ENCODE measurements at places on chromosomes 11 and 22. TPM values are rescaled to one million over a fixed set of nuclear protein-coding genes. Genes with fewer than 3 reads are reported as not detected.

Gene IRF7
- total RNA-seq: 11.0 TPM

Gene KCNJ1
- total RNA-seq: not detected

Gene CABP2
- total RNA-seq: not detected

Gene BDNF
- 8.5 TPM for total RNA-seq

Gene SLC39A13
- 45.1 TPM for total RNA-seq

Gene CD3G
- not detected for total RNA-seq

Gene OR10V1
- total RNA-seq: not detected

Gene PRG3
- not detected for total RNA-seq

Gene TNNT3
- total RNA-seq: not detected

Gene KREMEN1
- total RNA-seq: 0.30 TPM

Gene PATE2
- total RNA-seq: not detected

Gene ESAM
- 70.7 TPM for total RNA-seq

Gene INS
- total RNA-seq: not detected

Gene OR2AT4
- total RNA-seq: not detected

Gene MYRF
- total RNA-seq: 0.97 TPM

Gene TMEM126A
- total RNA-seq: 78.1 TPM

Gene CRY2
- 6.7 TPM for total RNA-seq

Gene FREY1
- total RNA-seq: 0.65 TPM

Gene C11orf86
- total RNA-seq: not detected

Gene APOBEC3H
- not detected for total RNA-seq

Gene OR5P2
- not detected for total RNA-seq

Gene TOLLIP
- total RNA-seq: 14.9 TPM

Gene OR4D5
- total RNA-seq: not detected

Gene ACAD8
- 19.5 TPM for total RNA-seq

Gene TEX12
- total RNA-seq: 0.32 TPM

Gene CCDC73
- total RNA-seq: not detected

Gene ANO5
- total RNA-seq: 6.2 TPM

Gene LRRC75B
- 3.2 TPM for total RNA-seq

Gene MCAM
- 5,496 TPM for total RNA-seq

Gene NXPE1
- total RNA-seq: not detected

Gene EMID1
- total RNA-seq: not detected

Gene KCNE3
- 1.2 TPM for total RNA-seq

Gene TSGA10IP
- total RNA-seq: not detected

Gene TPST2
- 38.7 TPM for total RNA-seq

Gene CLMP
- total RNA-seq: 3.2 TPM

Gene IGF2
- total RNA-seq: 1.5 TPM

Gene CSF2RB
- total RNA-seq: 19.1 TPM

Gene SMIM35
- total RNA-seq: not detected

Gene CCDC83
- total RNA-seq: not detected

Gene CTSF
- total RNA-seq: 17.2 TPM

Gene HEPN1
- total RNA-seq: not detected

Gene B4GALNT4
- 0.46 TPM for total RNA-seq

Gene VEGFB
- 7.6 TPM for total RNA-seq

Gene MN1
- total RNA-seq: 0.32 TPM

Gene ZP1
- total RNA-seq: not detected

Gene MMP1
- total RNA-seq: 2,455 TPM

Gene SMTNL1
- total RNA-seq: not detected

Gene OR6T1
- total RNA-seq: not detected

Gene RAPSN
- total RNA-seq: 0.30 TPM

Gene TPCN2
- 11.4 TPM for total RNA-seq

Gene OR51I1
- not detected for total RNA-seq

Gene NFAM1
- not detected for total RNA-seq

Gene PANX3
- total RNA-seq: not detected

Gene SLC6A5
- total RNA-seq: not detected

Gene TTC36
- not detected for total RNA-seq

Gene LDHAL6A
- not detected for total RNA-seq

Measured in epithelial cell of umbilical artery (primary cell).